NCI-H774 (cell line): ENCODE measurements at places on chromosomes 12 and 14.

DNA sequence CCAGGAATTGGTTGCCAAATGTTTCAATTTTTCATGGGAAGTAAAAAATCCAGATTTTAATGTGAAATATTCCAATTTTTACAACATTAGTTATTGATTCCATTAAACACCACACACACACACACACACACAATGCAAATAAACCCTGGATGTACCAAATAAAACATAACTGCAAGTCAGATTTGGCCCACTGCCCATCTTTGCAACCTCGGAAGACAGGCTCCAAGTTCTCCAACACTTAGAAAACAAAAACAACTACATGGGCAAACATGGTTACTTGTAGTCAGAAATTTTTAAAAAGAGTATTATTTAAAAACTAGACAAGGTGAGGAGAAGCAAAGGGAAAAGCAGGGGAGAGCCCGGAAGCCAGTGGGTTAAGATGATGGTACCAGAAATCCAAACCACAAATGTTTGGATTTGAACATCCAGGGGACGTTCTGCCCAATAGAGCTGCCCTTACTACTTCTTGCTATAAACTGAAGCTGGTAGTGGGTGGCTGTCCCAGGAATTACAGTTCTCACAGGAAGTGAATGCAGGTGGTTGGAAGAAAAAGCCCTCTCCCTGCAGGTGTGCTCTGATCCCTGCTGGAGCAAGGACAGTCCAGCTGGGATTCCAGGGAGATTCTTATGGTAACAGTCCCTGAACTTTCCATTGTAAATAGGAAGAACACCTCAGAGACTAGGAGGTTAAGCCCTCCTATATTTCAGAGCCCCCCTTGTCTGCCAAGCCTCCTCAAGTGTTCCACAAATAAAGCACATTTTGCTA is 111.7 kb downstream of the SLC25A21 start:
- DNase-seq, result peak; percentile 2

GRCh38 chr12:110776410-110776809 is 33.7 kb upstream of the PPP1CC start:
- no peak for DNase-seq

GRCh38 chr14:20680363-20680762 is 4.0 kb upstream of the RNASE4 start:
- no peak for DNase-seq

GRCh38 chr12:65665817-65666216 is 158.5 kb upstream of the HMGA2 start:
- no peak for DNase-seq
